KG1 (cell line): ENCODE measurements at places on chromosomes 7 and 10.

GRCh38 chr10:83012866-83013265 is 1126.4 kb upstream of the GHITM start:
- no peak for DNase-seq

GRCh38 chr10:88848499-88848898 is 3.1 kb downstream of the ANKRD22 start:
- no peak for DNase-seq

- DNase-seq: no peak
These were observed 31.8 kb downstream of the GSTO2 start for GRCh38 chr10:104300736-104301292.

- no peak for DNase-seq
These were observed 22.3 kb downstream of the PALD1 start for GRCh38 chr10:70500812-70501301.

- DNase-seq: no peak
These were observed 9.1 kb downstream of the EN2 start for GRCh38 chr7:155466814-155467733.

DNA sequence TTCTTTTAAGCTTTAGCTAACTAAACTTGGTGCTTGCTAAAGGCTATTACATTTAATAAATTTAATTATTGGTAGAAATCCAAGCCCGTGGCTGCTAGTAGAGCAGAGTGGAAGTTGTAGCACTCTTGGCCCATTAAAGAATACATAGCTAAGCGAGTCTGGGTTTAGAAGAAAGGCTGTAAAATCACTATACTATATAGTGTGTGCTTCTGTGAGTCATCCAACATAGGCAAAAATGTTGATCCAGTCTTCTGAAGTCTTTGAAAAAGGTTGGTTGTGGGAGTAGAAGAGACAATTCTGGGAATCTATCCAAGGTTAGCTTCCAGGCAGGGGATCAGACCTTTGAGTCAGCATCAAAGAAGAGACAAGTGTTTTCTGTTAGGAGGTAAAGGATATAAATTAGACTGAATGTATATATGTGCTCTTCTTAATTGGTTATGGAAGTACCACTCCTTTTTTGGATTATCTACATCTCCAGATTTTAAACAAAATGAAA is 664.2 kb downstream of the NXPH1 start:
- DNase-seq: no peak

DNA sequence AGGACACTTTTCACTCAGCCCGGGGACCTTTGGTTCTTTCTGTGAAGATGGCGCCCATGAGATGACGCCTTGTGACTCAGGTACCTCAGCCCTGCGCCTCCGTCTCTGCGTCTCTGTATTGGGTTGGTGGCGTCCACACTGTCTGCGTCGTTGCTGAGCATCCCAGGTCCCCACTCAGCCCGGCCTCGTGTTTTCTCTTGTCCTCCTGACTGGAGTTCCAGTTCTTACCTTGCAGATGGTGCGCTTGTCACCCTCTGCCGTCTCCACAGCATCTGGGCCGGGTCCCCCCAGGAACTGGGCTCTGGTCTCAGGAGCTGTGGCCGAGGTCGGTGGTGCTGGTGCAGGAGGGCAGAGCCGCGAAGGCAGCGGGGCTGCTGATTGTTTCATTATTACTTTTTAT is 150.4 kb downstream of the WDR37 start:
- no peak for DNase-seq

- no peak for DNase-seq
These were observed 622 bp upstream of the COL1A2 start for GRCh38 chr7:94394109-94394436.

- no peak for DNase-seq
These were observed 6.1 kb downstream of the LRRTM3 start for GRCh38 chr10:66931949-66932343.

- peak; percentile 9 for DNase-seq
These were observed 43.0 kb downstream of the PODXL start for GRCh38 chr7:131513245-131514061.

DNA sequence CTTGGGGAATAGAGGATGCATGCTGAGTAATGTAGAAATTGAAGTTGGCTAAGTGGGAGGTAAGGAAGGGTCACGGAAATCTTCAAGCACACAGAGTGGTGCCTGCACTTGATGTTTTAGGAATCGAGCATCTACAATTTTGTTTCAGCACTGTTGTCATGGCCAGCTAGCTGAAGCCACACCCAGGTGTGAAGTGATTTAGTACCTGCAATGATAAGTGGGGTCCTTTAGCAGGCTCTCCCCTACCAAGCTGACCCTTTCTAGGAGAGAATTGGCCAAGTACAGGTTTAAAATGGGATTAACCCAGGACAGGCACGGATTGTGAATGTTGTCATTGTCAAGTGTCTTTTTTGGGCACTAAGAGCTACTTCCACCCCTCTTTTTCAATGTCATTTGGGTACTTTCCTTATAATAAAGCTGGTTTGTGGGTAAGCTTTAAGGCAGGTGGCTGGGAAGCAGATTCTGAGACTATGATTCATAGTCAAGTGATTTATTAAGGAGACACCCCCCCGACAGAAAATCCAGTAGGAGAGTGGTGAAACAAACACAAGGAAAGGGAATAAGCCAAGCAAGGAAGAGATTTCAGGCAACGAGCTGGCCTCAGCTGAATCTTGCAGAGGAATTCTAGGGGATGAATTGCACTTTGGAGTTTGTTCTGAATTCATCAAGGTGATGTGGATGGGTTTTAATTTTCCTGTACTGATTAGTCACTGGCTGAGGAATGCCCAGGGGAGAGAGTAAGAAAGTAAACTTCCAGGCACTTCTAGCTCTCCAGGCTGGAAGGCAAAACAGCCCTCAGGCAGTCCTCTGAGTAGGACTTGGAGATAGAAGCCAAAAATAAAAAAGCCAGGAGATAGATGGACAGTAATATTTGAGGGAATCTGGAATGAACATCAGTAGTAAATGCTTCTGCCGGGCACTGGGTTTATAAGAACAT is 1128.4 kb downstream of the SORCS3 start:
- no peak for DNase-seq

GRCh38 chr7:13551503-13551902 is 438.0 kb downstream of the ETV1 start:
- no peak for DNase-seq

GRCh38 chr7:29748286-29749099 is 57.8 kb upstream of the WIPF3 start:
- DNase-seq: no peak
